Karpas-422 (cell line): ENCODE measurements at places on chromosomes 3 and 15.

- H3K27ac ChIP-seq = no peak overlapping the region
- no peaks in the 10 kb centered on the region for H3K4me1 ChIP-seq
- H3K4me3 ChIP-seq = no peak overlapping the region
- H3K36me3 ChIP-seq = no peaks in the 10 kb centered on the region
- no peaks in the 10 kb centered on the region for H3K27me3 ChIP-seq
These were observed 401.5 kb downstream of the ZBTB20 start for GRCh38 chr3:114745322-114746240.

GRCh38 chr3:57577801-57578200 is 19.3 kb downstream of the ARF4 start:
- no peak for DNase-seq
- peaks cover 60% of the 10 kb centered on the region for H3K36me3 ChIP-seq
- H3K27me3 ChIP-seq = no peaks in the 10 kb centered on the region
- H3K4me1 ChIP-seq = peaks cover 19% of the 10 kb centered on the region

DNA sequence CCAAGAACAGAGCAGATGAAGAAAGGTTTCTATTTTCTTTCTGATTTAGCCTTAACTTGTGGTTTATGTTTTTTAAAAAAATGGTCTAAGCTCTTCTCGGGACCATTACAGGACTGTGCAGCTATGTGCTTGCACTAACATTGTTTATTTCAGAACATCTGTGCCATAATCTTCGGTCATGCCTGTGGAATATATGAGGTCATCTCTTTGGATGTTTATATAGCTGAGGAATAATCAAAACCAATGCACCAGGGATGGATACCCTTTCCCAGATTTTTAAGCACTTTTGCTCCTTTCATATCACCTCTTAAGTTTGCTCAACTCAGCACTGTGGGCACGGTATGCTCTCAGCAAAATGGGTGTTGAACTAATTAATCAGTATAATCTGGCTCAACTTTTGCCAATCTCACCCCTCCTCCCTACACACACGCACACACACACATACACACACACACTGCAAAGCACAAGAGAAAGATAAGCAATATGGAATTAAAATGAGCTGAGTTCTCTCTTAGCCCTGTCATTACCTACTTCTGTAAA is 268.5 kb upstream of the TMC3 start:
- no peaks in the 10 kb centered on the region for H3K27me3 ChIP-seq
- no peaks in the 10 kb centered on the region for H3K4me1 ChIP-seq
- H3K4me3 ChIP-seq = no peak overlapping the region

DNA sequence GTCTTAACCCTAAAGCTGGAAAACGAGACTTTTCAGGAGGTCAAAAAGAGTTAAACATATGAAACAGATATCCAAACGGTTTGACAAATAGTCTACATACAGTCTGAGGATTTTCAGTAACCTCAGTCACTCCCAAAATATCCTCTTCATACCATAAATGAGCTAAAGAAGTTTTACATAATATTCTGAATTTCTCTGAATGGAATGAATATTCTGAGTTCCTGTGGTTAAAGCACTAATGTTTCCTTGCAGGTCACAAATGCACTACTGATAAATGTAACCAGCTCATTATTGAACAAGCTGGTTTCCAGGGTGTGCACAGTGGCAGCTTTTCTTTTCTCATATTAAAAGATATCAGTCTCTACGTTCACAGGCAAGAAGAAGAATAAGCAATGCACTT is 137.4 kb upstream of the POU1F1 start:
- no peaks in the 10 kb centered on the region for H3K4me1 ChIP-seq
- H3K27ac ChIP-seq = no peak overlapping the region
- DNase-seq = no peak
